IPS DF 6.9 (cell line): ENCODE measurements at places on chromosomes 2 and 18.
A peak's percentile ranks its signal among the peaks of the same experiment; 100 is the strongest.

GRCh38 chr18:43192408-43192807 is 76.9 kb upstream of the RIT2 start:
- DNase-seq = no peak

- DNase-seq = no peak
Measured at GRCh38 chr2:120220756-120221155, 2.4 kb downstream of the TMEM185B start.

GRCh38 chr2:64330281-64331113 is 123.5 kb upstream of the LGALSL start:
- DNase-seq = peak; percentile 86

- no peak for DNase-seq
Measured at GRCh38 chr2:131105950-131106801, 1.0 kb downstream of the PLEKHB2 start.

- DNase-seq = no peak
Measured at GRCh38 chr2:27296481-27296880, 11.8 kb downstream of the UCN start.

DNA sequence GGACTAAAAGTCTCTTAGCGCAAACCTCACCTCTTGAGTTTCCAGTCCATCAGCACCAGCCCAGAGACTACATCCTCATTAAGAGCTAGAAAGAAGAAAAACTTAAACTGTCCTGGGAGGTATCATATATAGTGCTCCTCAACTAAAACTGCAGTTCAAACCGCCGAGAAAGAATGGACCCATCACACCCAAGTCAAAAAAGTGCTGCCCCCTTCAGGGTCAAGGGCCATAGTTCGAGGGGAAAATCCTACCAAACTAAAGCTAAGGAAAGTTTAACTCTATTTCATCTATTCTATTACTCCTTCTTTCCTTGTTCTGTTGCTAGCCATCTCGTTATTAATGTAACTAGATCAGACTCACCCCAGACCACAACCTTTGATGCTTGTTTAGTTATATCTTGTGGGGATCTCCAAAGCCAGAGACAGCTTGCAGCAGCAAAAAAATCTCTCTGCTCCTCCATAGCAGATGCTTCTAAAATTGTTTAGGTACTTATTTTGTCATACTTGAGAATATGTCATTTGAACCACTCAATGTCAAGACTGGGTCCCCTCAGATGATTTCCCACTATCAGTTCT is 134.5 kb upstream of the RMP24 start:
- no peak for DNase-seq

DNA sequence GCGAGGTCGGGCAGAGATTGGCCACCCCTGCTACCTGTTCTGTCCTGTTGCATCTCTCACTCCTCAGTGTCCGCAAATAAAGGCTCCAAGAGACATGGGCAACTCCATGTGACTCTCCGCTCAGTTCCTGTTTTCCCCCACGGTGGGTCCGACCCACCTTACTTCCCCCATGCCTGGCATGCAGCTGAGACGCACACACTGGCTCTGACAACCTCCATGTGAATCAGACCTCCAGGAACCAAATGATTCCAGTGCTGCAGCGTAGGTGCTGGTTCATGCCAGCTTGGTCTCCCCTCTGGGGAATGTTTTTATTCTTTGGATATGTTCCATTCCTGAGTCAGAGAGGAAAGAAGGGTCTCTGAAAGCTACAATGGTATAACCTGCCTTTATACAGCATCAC is 221.5 kb downstream of the SH3RF3 start:
- DNase-seq = no peak

- DNase-seq = no peak
Measured at GRCh38 chr2:80222644-80223043, 81.9 kb downstream of the LRRTM1 start.
